Stomach (tissue), 19 donors: ENCODE measurements at places on chromosomes 13 and 19. TPM values are rescaled to one million over a fixed set of nuclear protein-coding genes. Genes with fewer than 3 reads are reported as not detected.

- no peak for DNase-seq
- no peaks in the 10 kb centered on the region for H3K27me3 ChIP-seq
- H3K4me1 ChIP-seq: peaks cover 24% of the 10 kb centered on the region
- no peak overlapping the region for H3K4me3 ChIP-seq
Measured at GRCh38 chr19:17423429-17424208, 3.8 kb downstream of the MVB12A start.

The IRS2 gene
- 22.2 TPM for total RNA-seq

- no peak for DNase-seq
- no peaks in the 10 kb centered on the region for H3K27me3 ChIP-seq
- H3K4me1 ChIP-seq: no peaks in the 10 kb centered on the region
- H3K27ac ChIP-seq: no peak overlapping the region
- H3K36me3 ChIP-seq: no peaks in the 10 kb centered on the region
- H3K4me3 ChIP-seq: no peak overlapping the region
Measured at GRCh38 chr13:42747399-42747873, 33.9 kb upstream of the FAM216B start.

DNA sequence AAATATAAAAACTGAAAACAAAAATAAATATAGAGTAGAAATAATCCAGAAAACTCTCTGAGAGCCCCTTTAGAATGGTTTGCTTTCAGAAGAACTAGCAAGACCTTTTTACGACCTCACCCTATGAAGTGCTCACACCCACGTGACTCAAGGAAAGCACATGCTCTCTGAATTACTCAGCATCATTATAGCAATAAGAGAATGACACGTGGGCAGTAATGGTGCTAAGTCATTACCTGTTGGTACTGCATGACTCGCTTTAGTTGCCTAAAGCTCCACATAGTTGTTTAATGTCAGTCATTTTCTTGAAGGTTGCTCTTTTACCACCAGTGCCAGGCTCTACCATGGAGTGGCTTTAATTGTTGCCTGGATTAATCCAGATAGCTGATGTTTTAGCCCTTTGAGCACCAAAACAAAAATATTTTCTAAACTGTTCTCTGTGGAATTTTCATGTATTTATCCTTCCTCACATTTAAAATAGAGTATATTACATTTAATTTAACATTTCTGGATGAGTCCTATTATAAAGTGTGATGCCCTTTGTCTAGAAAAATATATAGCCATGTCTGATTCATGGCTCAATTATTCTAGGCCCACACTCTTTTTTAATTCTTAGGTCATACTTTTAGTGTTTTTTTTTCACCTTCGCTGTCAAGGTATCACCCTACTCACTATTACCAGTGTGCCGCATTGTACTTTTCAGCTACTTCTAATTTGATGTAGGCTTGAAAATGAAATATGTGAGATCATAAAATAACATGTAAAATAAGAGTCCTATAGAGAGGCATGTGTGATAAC, 56.8 kb downstream of the THSD1 start:
- H3K27me3 ChIP-seq: no peaks in the 10 kb centered on the region
- no peak overlapping the region for H3K27ac ChIP-seq
- no peak overlapping the region for H3K4me3 ChIP-seq
- DNase-seq: no peak
- no peaks in the 10 kb centered on the region for H3K36me3 ChIP-seq

The PIBF1 gene
- 6.1 TPM for total RNA-seq

DNA sequence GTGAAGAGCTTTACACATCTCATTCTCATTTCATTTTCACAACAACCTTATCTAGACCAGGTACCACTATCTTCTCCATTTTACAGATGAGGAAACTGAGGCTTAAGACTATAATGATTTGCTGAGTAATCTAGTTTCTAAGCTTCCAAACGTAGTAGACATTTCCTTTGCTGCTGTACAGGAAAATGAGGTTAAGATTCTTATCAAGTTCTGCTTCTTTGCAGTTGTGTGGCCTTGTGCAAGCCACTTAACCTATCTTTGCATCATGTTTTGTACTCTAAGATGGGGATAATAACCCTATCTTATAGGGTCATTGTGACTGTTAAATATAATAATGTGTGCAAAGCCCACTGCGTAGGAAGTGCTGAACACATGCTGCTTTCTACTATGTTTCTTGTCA, 307.9 kb downstream of the HS6ST3 start:
- H3K27ac ChIP-seq: no peak overlapping the region
- H3K27me3 ChIP-seq: no peaks in the 10 kb centered on the region
- H3K4me3 ChIP-seq: no peak overlapping the region

DNA sequence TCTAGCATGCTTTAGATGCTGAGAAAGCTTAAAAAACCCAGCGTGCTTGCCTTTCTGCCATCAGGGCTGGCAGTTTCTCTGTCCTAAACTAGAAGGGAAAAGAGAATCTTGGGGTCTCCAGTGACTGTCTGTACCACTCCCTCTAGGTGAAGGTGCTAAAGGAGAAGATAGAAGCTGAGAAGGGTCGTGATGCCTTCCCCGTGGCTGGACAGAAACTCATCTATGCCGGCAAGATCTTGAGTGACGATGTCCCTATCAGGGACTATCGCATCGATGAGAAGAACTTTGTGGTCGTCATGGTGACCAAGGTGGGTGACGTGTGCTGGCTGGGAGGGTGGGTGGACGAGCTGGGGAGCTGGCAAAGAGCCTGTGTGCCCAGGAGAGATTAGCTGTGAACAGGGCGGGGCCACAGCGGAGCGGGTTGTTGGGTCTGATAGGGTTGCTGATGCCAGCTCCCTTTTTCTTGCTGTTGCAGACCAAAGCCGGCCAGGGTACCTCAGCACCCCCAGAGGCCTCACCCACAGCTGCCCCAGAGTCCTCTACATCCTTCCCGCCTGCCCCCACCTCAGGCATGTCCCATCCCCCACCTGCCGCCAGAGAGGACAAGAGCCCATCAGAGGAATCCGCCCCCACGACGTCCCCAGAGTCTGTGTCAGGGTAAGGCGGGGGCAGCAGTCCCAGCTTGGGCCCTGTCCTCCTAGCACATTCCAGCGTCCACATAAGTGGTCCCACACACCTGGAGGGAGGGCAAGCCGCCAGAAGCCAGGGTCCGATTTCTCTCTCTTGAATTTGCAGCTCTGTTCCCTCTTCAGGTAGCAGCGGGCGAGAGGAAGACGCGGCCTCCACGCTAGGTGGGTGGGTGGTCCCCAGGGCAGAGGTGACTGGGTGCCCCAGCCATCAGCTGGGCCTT, 2.3 kb downstream of the RAD23A start:
- H3K27ac ChIP-seq: peak overlapping the region; percentile 22
- H3K27me3 ChIP-seq: no peaks in the 10 kb centered on the region
- H3K36me3 ChIP-seq: peaks cover 75% of the 10 kb centered on the region

The NDFIP2 gene
- 26.9 TPM for total RNA-seq

DNA sequence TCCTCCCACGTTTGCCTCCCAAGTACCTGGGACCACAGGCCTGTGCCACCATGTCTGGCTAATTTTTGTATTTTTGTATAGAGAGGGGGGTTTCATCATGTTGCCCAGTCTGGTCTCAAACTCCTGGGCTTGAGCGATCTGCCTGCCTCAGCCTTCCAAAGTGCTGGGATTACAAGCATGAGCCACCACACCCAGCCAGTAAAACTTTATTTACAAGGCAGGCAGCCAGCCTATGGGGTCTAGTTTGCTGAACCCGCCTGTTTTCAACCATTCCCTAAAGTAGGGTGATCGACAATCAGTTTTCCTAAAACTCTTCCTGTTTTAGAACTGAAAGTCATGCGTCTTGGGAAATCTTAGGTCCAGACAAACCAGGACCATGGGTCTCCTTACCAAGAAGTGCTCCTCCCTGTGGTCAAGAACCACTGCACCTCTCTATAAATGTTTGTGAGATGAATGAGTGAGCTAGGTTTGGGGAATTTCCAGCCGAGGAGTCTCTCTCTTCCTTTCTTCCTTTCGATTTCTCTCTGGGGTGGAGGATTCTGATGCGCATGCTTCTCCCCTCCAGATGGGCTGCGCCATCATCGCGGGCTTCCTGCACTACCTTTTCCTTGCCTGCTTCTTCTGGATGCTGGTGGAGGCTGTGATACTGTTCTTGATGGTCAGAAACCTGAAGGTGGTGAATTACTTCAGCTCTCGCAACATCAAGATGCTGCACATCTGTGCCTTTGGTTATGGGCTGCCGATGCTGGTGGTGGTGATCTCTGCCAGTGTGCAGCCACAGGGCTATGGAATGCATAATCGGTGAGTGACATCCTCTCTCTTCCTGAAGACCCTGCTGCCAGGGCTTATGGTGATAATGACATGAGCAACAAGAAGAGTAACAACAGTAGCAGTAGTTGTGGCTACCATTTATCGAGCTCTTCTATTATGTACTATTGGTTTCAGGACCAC, 38.7 kb downstream of the ADGRE1 start:
- DNase-seq: no peak
- H3K4me3 ChIP-seq: no peak overlapping the region

DNA sequence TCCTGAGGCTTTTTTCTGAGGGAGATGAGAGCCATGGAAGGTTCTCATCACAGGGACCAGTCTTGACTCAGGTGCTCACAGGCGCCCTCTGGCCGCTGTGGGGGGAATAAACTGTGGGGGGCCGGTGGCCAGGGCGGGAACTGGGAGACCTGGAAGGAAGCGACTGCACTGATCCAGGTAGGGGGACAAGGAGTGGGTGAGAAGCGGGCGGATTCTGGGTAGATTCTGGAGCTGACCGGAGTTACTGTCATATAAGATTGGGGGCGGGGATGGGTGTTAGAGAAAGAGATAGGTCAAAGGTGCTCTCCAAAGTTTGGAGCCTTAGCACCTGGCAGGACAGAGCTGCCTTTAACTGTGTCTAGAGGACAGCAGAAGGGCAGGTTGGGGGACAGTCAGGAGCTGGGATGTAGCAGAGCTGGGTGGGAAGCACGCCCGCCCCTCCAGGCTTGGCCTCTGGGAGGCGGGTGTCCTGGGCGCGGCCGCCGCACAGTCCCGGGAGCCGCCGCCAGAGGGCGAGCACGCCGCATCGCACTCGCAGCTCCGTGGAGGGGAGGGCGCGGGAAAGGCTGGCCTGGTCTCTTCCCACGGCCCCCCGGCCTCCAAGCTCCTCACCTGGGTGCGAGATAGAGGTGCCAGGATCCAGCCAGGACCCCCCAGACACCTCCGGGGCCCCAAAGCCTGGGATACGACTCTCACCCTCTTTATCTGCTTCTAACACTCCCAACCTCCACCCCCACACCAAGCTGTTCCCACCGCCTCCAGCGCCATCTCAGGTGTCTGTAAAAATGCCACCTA, 4.2 kb upstream of the DAND5 start:
- no peaks in the 10 kb centered on the region for H3K27me3 ChIP-seq
- peak; percentile 93 for DNase-seq
- no peaks in the 10 kb centered on the region for H3K36me3 ChIP-seq
- H3K4me3 ChIP-seq: peak overlapping the region; percentile 50
- H3K27ac ChIP-seq: peak overlapping the region; percentile 66

GRCh38 chr13:99990126-99990977, 8.8 kb downstream of the ZIC2 start:
- peaks cover 67% of the 10 kb centered on the region for H3K27me3 ChIP-seq
- H3K4me1 ChIP-seq: peaks cover 18% of the 10 kb centered on the region
- DNase-seq: no peak
- H3K4me3 ChIP-seq: no peak overlapping the region
- no peaks in the 10 kb centered on the region for H3K36me3 ChIP-seq

The VSIG10L gene
- 0.29 TPM for total RNA-seq
